Hepatocyte (in vitro differentiated cells): ENCODE measurements at places on chromosomes 6 and 20.

DNA sequence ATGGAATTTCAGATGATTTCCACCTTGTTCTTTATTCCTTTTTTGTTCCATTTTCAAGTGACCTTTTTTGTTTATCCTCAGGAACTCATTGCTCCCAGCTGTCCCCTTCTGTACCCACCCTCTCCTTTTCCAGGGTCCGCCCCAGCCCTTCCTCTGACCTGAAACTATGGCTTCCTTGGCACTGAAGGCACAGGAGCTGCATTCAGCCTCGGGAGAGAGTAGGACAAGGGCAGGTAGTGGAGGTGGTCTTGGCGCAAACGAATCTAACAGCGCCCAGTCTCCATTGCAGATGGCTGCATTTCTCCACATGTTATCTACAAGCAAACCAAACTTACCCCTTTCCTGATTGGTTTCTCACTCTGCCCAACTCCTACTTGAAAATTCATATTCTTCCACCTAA is 8.8 kb upstream of the ULBP2 start:
- no peak for DNase-seq

DNA sequence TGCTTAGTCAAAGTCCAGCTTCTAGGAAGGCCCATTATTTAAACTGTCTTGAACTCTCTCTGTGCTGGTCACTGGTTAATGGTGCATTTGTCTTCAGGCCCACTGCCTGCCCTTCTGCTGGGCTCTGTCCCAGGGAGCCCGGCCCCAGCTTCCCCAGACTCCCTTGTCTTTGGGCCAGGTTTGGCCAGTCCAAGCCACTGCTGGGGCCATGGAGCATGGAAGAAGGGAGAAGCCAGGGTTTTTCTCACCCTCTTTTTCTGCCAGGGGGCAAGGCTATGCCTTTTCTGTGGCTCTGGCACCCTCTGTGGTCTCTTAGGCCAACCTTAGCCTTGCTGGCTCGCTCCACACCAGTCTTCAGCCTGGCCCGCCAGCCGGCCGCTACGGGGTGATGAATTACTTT is 390.0 kb upstream of the SULF2 start:
- DNase-seq, result no peak

- no peak for DNase-seq
These were observed 52.8 kb downstream of the UST start for GRCh38 chr6:148799647-148800046.

DNA sequence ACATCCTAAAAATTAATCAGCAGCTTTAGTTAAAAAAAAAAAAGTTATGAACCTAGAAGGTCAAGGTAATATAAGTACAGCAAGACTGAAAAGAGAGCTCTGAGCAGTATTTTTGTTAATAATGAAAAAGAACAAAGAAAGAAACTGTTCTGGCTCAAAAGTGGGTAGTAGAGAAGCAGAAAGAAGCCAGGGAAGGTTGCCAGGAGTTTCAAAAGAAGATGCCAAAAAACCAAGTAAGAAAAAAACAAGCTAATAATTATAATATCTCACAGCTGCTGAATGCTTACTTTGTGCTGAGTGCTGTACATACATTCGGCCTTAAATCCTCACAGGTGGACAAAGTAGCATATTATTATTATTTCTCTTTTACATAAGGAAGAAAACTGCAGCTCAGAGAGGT is 31.9 kb downstream of the NRSN1 start:
- DNase-seq, result no peak

- no peak for DNase-seq
These were observed 274.9 kb downstream of the SMOC2 start for GRCh38 chr6:168715643-168716481.

DNA sequence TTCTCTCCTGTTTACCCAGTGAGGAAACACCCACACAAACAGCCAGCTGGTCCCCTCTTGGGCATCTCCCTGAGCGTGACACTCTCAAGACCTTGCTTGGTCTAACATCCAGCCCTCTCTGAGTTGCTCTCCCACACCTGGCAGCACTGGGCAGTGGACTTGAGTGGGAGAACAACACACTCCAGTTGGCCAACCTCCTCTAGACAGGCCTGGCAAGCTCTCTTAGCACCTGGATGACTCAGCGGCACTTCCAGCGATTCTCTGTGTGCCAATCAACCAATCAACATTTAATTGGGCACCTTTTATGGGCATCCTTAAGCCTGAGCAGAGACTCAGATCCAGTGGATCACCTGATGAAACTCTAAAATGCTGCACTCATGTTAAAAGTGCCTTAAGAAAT is 76.6 kb upstream of the QKI start:
- no peak for DNase-seq
